ENCODE measurements at places on chromosomes 13 and 19.
A peak's percentile ranks its signal among the peaks of the same experiment; 100 is the strongest.

DNA sequence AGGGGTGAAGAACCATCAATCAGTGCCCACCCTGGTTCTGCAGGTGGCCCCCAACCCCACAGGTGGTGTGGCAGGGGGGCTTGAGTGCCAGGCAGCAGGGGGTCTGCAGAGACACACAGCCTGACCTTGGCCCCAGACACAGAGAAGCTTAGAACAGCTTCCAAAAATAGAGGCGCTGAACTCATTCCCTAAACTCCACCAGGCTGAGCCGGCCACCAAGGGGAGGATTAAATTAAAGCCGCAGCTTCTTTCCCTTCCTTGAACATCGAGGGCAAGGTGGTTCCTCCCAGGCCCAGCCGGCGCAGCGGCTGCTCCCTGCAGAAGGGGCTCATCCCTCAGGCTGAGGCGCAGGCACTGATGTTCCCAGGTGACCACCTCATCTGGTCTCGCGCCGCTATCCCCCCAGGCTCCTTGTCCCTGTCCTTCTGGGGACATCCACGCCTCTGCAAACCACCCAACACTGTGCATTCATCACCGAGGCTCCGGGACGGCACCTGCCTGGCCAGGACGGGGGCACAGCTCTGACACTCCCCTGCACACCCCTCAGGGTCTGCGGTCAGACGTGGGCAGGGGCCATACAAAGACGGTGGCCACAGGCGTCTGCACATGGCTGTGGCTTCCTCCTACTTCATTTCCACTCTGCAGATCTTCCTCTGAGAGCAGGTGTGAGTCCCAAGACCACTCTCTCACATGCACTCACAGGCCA lies 30.9 kb downstream of the LAMP1 start:
- DNase-seq: no peak

DNA sequence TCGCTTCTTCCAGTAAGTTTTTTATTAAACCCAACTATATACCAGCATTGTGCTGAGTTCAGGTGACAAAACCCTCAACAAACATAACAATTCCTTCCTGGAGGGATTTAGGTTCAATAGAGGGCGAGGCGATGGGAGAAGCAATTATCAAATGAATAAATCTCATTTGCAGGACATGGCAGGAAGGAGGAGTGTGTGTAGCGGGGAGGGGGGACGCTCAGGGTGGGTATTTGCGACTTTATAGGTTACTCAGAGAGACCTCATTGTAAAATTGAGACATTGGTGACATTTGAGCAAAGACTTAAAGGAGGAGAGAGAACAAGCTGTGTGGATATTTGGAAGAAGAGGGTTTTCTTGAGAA lies 3.9 kb downstream of the C3 start:
- no peak for DNase-seq

- DNase-seq: no peak
These were observed 36.7 kb upstream of the SLC46A3 start for GRCh38 chr13:28755546-28755870.

GRCh38 chr19:39363901-39364457 lies 21.8 kb downstream of the SAMD4B start:
- peak; percentile 99 for DNase-seq

GRCh38 chr19:12867120-12868099 lies 13.8 kb downstream of the DNASE2 start:
- DNase-seq: no peak

GRCh38 chr19:39308531-39309304 lies 11.9 kb downstream of the LRFN1 start:
- no peak for DNase-seq

GRCh38 chr13:24693862-24694471 lies 13.8 kb downstream of the ATP12A start:
- peak; percentile 53 for DNase-seq

DNA sequence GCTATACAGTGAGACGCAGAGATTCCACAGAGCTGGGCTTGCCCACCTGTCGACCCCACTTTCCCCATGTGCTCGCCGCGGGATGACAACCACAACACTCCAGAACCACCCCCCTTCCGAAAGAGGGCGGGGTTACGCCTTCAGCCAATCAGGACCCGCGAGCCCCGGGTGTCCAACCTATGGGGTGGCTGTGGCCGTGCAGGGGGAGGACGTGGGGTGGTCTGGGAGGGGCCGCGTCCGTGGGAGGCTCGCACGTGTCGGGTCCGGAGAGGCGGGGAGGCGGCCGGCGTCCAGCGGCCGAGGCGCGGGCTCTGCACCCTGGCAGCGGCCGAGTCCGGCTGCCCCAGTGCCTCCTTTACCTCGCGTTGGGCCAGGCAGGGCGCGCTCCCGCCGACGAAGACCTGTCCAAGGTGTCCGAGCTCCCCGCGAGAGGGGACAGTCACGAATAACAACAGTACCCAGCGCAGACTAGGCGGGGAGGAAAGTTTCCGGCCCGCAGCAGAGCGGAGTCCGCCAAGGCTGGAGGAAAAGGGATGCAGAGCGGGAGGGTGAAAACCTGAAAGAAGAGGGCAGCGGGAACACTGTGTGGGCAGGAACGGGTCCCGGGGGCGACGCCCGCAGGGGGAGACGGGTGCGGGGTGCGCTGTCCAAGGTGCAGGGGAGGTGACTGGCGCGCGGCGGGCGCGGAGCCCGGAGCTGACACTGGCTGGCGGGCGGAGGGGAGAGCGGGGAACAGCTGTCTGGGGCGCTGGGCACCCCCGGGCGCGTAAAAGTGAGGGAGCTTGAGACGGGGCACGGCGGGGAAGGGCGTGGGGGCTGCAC lies 911 bp downstream of the ENOX1 start:
- peak; percentile 86 for DNase-seq

DNA sequence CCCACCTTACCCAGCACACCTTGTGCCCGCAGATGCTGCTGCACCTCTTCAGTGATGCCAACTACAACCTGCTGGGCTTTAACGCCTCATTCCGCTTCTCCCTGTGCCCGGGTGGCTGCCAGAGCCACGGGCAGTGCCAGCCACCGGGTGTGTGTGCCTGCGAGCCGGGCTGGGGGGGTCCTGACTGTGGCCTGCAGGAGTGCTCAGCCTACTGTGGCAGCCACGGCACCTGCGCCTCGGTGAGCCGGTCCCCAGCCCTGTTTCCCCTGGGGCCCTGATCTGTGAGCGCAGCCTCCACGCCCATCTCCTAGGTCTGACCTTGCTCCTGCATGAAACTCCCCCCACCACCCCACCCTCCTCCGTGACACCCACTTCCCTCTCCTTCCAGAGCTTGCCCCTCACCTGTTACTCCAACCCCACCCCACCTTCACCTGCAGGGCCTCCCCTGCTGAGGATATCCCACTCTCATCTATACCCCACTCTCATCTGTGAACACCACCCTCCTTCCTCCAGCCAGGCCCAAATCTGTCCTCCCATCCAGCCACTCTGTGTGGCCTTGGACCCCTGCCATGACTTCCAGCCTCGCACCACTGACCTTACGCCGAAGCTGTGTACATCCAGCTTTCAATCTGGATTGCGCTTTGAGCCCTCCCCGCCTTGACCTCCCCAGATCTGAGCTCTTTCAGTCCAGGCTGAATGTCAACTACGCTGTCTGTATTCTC lies 8.7 kb downstream of the MEGF8 start:
- DNase-seq: no peak

DNA sequence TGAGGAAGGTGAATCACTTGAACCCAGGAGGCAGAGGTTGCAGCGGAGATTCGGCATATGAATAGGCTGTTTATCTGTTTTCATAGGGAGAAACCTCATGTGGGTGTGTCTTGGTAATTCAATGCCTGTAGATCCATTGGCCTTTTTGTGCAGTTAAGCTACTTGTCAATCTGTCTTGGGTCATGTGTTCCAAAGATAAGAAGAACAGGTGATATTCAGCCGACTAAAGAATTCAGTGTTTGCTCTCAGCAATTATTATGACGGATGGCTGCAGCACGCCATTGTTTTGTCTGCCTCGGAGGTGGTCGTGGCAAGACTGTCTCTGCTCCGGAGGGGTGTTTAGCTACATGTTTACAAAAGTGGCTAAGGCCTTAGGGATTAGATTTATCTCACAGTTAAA lies 573.0 kb upstream of the PCDH9 start:
- no peak for DNase-seq

DNA sequence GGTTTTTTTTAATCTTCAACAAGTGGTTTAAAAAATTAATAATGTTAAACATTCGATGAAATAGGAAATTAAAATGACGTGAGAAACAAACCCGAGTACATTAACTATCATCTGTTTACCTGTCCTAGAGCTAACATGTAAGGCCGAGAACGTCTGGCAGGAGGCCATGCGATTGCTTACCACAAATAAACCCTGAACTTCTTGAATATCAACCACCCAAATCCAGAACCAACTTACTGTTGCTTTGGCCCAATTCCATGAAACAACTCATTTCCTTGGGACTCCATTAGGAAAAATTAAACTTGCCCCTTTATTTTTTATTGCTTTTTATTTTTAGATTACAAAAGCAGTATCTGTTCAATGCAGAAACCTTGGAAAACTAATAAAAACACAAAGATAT lies 228.9 kb upstream of the IRS2 start:
- DNase-seq: no peak

- DNase-seq: no peak
These were observed 19.0 kb downstream of the UPF1 start for GRCh38 chr19:18850471-18851375.

GRCh38 chr13:113466383-113466782 lies 13.1 kb upstream of the ADPRHL1 start:
- DNase-seq: no peak

DNA sequence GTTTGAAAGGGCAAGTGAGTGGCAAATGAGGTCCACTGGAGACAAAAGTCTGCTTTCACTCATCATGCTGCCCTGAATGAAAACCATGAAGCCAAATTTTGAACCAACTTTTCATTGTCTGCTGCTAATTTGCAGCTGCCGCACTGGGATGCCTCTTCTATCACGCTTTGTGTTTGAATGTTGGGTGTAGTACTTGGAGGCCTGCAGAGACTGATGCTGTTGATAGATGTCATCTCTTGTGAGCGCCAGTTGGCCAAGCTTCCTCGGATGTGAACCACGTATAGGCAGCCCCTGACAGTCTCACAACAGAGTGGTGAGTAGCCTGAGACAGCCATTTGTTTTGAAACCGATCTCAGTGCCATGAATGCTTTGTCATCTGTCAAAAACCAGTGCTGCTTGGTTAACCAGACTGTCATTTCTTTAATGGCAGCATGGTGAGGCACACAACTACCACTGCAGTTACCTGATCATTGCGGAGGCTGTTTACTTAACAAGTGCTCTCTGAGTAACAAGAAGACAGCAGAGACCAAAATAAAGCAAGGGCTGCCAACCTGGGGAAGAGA lies 31.2 kb upstream of the SLC10A2 start:
- peak; percentile 91 for DNase-seq

DNA sequence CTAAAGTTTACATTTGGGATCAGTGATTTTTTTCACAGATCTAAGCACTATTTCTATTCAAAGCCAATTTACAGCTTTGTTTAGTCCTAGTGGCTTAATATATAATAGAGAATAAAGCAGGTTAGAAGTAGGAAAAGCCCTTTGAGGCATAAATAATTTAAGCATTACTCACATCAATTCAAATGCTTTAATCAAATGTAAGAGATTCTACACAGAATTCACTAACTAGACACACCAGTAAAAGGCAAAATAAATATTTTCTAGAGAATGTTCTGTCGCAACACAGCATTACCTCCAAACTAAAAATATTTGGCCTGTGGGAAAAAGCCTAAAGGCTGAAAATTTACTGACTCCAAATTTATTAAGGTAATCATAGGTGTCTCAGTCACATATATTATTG lies 31.3 kb downstream of the KCTD12 start:
- no peak for DNase-seq

GRCh38 chr13:51063909-51064308 lies 47.2 kb downstream of the C13orf42 start:
- DNase-seq: no peak

DNA sequence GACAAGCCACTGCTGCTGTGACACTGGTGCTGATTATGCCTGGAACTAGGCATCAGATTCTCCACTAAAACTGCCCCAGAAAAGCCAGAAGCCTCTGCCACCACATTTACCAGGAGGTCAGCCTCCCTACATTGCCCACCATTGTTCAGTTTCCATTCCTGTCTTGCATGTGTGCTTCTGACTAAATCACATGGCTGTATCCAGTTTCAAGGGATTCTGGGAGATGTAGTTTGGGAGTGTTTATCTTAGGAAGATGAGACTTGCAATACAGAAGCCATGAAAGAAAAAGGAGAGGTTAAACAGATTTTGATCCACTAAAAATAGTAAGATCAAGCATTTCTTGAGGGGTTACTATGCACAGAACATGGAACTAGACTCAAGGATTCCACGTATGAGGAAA lies 40.7 kb upstream of the SERPINE3 start:
- no peak for DNase-seq

GRCh38 chr13:103788061-103788652 lies 721.9 kb upstream of the SLC10A2 start:
- peak; percentile 9 for DNase-seq

- DNase-seq: peak; percentile 15
These were observed 2832.4 kb downstream of the PCDH9 start for GRCh38 chr13:64397701-64398100.
